ENCODE measurements at places on chromosomes 7 and 10.

DNA sequence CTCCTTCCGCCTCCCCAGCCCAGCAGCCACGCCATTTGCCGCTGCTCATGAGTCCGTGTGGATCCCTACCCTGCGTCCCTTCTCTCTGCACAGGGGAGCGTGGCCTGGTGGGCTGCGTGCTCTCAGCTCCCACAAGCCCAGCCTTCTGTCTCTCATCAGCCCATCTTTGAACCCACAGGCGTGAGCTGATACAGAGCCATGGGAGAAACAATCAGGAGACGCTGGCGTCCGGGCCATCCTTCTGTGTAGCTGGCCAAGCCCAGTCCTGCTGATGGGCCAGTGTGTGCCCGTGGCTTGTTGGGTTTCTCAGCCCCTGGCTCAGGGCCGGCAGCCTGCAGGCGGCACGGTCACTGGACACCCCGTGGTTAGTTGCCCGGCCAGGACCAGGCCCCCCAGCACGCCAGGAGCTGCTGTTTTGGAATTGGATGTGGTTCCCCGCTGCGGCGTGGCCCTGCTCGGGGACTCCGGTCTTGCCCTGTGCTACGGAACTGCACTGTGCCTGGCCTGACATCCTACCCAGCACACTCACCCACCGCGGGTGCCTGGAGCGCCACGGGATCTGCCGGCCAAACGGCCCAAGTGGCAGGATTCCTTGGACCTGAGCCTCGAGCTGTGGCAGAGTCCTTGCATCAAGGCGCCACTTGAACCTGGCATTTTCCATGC is 88.9 kb downstream of the ELFN1 start:
- DNase-seq, result no peak

DNA sequence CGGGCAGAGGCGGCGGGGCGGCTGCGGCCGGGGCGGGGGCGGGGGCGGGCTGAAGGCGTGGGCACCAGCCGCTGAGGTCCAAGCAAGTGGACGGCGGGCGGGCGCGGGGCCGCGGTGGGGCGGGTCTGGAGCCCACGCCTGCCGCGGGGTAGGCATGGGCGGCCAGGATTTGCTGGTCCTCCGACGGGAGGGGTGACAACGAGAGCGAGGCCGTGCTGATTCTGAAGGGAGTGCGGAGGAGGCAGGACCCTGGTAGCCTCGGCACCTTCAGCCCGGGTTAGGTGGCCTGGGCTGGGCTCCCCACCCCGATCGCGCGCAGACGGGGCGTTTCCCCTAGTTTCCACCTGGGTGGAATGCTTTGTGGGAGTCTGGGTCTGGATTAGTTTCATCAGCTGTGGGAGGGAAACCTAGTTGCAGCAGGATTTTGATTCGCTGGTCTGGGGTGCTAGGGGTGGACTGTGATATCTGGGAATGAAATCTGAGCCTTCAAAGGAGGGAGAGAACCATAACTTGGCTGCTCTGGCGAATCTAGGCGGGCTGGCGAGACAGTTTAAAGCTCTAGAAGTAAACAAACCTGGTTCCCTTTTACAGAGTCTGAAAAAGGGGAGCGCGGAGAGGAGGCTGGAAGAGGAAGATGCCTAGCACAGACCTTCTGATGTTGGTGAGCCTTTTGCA is 609 bp downstream of the SGPL1 start:
- DNase-seq, result peak; percentile 91

DNA sequence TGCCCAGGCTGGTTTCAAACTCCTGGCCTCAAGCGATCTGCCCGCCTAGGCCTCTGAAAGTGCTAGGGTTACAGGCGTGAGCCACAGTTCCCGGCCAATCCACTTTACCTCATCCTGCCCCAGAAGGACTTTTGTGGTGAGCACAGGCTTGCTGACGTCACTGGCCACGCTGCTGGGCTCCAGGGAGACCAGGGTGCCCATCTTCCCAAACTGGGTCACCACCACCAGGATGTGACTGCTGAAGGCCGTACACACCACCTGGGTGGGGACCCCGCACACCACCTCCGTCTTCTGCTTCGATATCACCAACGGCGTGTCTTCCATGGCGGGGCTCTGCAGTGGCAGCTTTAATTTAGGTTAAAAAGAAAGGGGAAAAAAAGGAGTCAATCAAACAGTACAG is 816 bp downstream of the PSMG3 start:
- DNase-seq, result peak; percentile 41

DNA sequence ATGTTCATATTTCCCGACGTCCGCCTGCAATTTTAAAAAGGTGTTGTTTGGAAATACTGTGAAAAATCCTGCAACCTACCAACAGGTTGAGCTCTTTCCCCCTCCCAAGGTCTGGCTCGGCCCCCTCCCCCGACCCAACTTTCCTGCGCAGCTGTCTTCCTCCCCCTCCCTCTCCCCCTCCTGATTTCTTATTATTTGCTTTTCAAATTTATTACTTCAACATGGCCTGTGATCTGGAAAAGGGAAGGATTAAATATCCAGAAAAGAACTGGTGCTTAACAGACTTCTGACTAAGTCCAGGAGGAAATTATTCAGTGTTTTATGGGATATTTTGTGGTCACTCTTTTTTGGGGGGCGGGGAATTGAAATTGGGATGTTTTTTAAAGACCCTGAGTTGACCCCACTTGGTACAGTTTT is 2.4 kb downstream of the ARID5B start:
- peak; percentile 19 for DNase-seq
